ENCODE measurements at places on chromosomes 12 and 14.

- no peak for DNase-seq
These were observed 103.3 kb downstream of the C12orf75 start for GRCh38 chr12:105433804-105434203.

DNA sequence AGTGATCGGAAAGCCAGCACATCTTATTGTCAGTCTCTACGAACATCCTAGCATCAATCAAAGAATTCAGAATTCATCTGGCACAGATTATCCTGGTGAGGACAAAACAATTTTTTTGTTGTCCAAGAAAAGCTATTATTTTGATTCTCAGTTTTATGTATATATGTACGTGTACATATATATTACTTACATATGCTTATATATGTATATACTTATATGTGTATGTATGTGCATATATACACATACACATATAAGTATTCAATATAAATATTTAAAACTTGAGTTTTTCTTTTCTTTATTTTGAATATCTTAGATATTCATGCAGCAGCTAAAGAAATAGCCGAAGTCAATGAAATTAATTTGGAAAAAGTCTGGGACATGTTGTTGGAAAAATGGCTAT is 77.9 kb downstream of the KNTC1 start:
- no peak for DNase-seq

GRCh38 chr12:65067383-65067782 is 53.7 kb downstream of the WIF1 start:
- DNase-seq: no peak

DNA sequence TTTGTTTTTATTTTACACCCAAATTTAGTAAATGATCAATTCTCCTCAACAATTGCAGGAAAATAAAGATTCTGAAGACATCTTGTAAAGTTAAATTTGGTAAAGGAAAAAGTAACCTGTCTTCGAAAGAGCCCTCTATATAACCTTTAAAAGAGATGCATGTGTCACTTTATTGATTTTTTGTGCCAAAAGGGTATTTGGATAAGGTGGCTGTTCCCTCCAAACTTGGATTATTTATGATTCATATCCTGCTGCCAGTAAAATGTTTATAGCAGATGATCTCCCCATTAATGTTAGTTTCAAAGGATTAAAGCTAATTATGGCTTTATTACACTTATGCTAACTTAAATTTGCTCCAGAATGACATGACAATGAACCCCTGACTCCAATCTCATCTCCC is 98.8 kb downstream of the DUSP6 start:
- DNase-seq: no peak

- no peak for DNase-seq
These were observed 115.5 kb downstream of the SLC38A1 start for GRCh38 chr12:46153268-46153872.

- DNase-seq: no peak
These were observed 25.7 kb upstream of the LRP1-AS start for GRCh38 chr12:57173089-57173488.

- DNase-seq: no peak
These were observed 173.2 kb downstream of the EGLN3 start for GRCh38 chr14:33777681-33778080.

DNA sequence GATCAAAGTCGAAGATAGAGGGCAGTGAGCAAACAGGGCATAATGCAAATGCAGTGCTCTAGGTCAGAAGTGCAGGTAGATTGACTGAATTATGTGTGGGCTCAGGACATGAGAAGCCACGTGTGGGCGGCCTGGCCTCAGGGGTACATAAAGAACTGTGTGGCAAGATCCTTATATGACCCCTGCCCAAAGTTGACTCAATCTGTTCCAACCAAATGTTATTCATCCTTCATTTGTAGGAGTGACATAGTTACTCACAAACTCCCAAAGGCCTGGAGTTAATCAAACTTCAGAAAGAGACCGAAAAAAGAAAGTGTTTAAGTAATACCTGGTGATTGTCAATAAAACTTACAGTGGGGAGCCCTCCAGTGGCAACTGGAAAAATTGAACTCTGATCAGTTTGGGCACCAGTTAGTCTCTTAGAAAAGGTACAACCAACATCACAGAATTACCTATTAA is 150.4 kb upstream of the FAR2 start:
- no peak for DNase-seq

DNA sequence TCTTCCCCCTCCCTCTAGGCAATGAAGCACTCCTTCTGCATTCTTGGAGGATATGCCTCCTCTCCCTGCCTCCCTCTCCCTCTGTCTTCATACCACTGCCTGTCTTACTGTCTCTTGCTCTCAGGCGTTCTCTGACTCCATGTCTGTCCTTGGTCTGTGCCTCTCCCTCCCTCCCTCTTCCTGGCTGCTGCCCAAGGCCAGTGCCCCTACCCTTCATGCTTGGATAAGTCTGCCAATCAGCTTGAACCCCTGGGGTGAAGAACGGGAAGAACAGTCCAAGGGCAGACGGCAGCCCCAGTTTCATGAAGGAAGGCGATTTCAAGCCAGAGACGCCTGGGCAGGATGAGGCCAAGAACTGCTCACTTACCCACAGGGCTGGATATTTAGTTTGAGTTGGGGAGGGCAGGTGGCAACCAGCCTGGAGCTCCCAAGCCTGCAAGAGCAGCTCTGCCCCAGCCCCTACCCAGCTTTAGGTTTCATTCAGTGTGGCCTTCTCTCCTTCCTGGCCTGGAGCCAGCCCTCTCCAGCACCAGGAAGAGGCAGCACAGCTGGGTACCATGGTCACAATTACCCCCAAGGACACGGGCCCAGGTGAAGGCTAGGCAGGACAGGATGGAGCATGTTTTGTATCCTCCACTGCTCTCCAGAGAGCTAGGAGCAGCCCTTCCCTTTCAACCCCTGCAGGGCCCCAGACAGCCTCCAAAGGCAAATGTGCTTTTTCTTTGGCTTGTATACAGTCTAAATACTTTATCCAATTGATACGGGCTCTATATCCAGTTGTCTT is 35.8 kb upstream of the LTBP2 start:
- no peak for DNase-seq

DNA sequence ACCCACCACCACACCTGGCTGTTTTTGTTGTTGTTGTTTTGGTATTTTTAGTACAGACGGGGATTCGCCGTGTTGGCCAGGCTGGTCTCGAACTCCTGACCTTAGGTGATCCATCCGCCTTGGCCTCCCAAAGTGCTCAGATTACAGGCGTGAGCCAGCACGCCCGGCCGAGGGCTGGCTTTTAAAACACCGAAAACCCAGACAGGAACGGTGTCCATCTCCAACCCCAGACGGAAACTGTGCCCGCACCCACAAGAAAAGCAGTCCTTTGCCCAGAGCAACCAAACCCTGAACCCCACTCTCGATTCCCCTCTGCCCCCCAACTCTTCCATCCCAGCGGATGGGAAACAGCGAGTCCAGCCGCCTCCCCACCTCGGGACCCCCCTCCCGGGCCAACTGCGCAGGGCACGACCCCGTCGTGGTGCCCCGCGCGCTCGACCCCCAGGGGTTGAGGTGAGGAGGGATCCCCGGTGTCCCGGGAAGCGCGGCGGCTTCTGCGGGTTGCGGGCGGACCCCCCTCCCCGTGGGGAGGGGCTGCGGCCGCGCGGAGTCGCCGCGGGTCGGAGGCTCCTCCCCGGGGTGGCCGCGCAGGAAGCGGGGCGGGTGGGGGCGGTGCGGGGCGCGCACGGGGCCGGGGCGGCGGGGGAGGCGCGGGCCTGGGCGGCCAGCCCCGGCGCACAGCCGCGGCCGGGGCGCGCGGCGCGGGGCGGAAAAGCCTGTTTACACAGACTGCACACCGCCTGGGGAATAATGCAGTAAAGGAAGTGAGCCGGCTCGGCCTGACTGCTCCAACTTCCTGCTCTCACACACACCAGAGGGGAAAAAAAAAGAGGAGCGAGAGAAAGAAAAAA is at the start of gene ELK3:
Gene ELK3 (plus strand): TSS at position 651 of the 851 bp plus-strand sequence.
- no peak for DNase-seq

DNA sequence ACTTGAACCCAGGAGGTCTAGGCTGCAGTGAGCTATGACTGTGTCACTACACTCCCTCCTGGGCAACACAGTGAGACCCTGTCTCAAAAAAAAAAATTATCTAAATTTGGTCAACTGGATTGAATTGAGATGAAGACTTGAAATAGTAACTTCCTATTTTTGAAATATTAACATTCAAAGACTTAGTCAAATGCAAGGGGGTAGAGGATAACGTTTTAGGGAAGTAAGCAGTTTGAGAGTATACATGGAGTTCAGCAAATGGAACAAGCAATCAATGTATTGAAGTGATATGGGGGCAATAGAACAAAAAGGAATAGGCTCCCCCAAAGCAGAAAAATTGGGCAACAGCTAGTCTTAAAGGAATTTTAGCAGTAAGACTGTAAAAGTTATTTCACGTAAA is 4.6 kb upstream of the MFAP5 start:
- DNase-seq: no peak

DNA sequence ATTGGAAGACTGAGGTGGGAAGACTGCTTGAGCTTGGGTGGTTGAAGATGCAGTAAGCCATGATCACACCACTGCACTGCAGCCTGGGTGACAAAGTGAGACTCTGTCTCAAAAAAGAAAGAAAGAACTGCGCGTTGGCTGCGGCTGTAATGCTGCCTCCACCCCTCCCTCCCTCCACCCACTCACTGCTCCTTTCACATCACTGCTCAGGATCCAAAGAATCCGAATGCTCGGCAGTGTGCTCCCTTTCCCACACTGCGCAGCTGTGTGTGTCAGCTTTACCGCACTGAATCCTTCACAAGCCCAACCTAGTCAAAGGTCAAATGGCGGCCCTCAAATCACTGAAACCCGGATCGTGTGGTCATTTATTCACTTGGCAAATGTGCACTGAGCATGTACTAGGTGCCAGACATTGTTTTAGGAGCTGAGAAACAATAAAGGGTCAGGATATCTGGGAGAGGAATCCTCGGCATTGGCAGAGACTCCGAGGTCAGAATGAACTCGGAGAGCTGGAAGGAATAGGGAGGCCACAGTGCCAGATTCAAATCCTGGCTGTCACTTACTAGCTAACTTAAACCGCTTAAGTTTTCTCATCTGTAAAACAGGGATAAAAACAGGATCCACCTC is 11.5 kb upstream of the TDRD9 start:
- no peak for DNase-seq

- no peak for DNase-seq
These were observed 11.0 kb upstream of the SRP54 start for GRCh38 chr14:34971801-34972200.

- DNase-seq: no peak
These were observed 8.8 kb downstream of the DTX1 start for GRCh38 chr12:113065126-113066007.

DNA sequence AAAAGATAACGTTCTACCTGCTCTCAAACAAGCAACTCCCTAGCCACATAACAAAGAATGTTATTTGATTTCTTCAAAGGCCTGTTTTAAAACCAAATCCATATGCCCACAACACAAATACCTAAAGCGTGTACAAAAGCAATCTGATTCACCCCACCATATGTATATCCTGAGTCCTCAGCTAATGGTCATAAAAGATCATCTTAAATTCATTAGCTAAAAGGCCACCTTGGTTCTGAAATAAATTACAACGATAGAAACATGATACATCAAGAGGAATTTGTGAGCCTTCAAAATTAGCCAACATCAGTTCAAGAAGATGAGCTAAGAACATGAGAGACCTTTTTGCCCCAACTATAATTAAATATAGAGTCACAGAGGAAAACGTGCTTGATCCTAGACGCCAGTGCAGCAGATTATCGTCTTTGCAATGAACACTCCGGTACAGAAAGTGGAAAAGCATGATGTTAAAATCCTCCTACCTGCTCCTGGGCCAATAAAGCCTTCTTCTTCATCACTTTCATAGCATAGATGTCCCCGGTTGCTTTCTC is 20.0 kb downstream of the CIT start:
- no peak for DNase-seq

DNA sequence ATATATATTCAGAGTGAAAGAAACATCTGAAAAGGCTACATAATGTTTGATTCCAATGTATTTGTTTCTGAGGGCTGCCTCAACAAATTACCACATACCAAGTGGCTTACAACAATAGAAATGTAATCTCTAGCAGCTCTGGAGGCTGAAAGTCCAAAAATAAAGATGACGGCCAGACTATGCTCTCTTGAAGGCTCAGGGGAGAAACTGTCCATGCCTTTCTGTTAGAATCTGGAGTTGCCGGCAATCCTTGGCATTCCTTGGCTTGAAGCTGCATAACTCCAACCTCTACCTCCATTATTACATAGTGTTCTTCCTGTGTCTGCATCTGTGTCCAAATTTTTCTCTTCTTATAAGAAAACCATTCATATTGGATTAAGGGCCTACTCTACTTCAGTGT is 68.1 kb upstream of the PLEKHG7 start:
- no peak for DNase-seq

GRCh38 chr12:128671528-128672042 is 152.2 kb downstream of the SLC15A4 start:
- DNase-seq: no peak

- DNase-seq: no peak
These were observed 24.4 kb downstream of the ANKS1B start for GRCh38 chr12:99960311-99960710.

GRCh38 chr12:12240662-12241340 is 26.0 kb downstream of the LRP6 start:
- no peak for DNase-seq

GRCh38 chr12:15268927-15269552 is 47.8 kb upstream of the RERG start:
- DNase-seq: no peak

- no peak for DNase-seq
These were observed 917.0 kb downstream of the LRFN5 start for GRCh38 chr14:42523666-42524065.

DNA sequence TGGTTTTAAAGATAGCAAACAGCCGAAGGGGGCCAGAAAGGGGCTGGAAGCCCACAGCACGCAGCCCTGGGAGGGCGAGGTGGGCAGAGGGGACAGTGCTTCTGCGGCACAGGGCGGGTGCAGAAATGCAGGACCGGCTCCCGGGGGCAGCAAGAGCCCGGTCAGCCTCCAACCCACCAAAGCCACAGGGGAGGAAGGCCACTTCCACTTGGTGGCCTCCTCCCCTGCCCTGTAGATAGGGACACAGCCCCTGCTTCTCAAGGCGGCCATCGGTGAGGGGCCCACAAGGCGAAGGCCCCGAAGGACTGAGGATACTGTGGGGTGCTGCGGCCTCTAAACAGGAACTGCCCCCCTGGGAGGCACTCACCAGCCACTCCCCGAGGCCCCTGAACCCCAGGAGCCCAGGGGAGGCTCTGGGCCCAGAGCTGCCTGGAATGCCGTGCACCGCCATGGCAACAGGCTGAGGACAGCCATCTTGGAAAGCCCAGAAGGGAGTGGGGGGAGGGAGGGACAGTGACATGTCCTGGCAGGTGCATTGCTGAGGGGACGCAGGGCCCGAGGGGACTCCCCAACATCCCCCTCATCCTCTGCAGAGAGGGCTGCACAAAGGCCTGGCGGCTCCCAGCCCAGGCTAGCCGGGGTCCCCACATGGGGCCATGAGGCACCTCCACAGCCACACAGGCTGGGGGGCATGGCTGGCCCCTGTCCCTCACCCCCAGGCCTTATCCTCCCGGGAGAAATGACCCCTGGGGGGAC is 114.7 kb downstream of the NCOR2 start:
- DNase-seq: no peak

- no peak for DNase-seq
These were observed 58.0 kb downstream of the ZNF664 start for GRCh38 chr12:124031058-124031457.
